ENCODE measurements at places on chromosomes 1 and 21.
A peak's percentile ranks its signal among the peaks of the same experiment; 100 is the strongest.

DNA sequence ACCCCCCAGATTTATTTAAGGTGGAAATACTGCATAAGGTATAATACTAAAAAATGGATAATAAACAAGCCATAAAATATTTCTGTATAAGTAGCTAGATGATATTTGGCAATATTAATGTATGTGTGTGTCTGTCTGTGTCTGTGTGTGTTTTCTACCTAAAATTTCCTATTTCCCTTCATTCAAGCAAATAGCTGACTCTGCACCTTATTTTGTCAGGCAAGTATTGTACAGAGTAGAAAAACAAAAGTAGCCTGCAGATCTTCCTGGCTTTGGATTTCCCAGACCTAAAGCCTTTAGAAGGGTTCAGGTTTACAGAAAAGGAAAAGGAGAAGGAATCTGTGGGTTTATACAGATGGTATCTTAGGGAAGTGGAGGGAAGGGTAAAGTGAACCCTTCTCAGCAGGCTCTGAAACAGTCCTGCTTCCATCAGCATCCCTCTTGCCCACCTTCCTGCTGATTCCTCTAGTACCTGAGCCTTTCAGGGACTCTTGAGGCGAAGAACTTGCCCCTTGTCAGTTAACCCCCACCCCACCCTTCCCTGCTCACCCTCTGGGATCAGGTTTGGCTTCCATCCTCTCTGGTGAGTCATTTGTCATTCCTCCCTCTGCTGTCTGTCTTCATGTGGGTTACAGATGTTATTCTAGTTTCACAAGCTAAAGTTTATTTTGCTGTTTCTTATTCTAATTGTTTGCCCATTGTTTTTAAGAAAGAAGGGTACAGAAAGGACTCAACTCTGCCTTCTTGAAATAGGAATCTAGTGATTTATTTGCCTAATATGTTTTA is 21.7 kb upstream of the RGS16 start:
- DNase-seq: no peak

- no peak for DNase-seq
Measured at GRCh38 chr1:170155055-170155454, 9.3 kb downstream of the NTMT2 start.

- DNase-seq: no peak
Measured at GRCh38 chr1:150233359-150234308, 2.3 kb downstream of the ANP32E start.

GRCh38 chr1:59368008-59368670 is 71.2 kb downstream of the FGGY start:
- no peak for DNase-seq

- DNase-seq: no peak
Measured at GRCh38 chr1:227905573-227906487, 41.9 kb downstream of the WNT9A start.

- DNase-seq: no peak
Measured at GRCh38 chr1:200487650-200488049, 77.8 kb upstream of the ZNF281 start.

- DNase-seq: no peak
Measured at GRCh38 chr1:175715742-175716141, 27.7 kb downstream of the TNR start.

GRCh38 chr1:211830055-211830327 is 572 bp downstream of the LPGAT1 start:
- DNase-seq: no peak

DNA sequence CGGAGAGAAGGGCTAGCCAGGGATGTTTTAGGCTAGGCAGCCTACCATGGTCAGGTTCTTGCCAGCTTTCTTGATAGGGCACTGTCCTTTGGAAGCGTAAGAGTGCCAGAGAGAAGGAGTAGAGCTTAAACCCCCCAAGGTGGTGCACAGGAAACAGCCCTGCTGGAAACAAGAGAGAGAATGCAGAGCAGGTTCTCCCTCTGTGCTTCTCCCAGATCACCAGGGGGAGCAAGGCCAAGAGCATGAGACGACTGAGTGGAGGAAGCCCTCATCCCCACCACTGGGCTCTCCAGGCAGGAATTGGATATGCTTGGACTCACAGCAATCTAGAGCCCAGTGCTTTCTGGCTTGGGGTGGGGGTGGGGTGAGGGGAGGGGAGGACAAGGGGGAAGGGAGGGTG is 49.8 kb downstream of the ATP2B4 start:
- DNase-seq: no peak

DNA sequence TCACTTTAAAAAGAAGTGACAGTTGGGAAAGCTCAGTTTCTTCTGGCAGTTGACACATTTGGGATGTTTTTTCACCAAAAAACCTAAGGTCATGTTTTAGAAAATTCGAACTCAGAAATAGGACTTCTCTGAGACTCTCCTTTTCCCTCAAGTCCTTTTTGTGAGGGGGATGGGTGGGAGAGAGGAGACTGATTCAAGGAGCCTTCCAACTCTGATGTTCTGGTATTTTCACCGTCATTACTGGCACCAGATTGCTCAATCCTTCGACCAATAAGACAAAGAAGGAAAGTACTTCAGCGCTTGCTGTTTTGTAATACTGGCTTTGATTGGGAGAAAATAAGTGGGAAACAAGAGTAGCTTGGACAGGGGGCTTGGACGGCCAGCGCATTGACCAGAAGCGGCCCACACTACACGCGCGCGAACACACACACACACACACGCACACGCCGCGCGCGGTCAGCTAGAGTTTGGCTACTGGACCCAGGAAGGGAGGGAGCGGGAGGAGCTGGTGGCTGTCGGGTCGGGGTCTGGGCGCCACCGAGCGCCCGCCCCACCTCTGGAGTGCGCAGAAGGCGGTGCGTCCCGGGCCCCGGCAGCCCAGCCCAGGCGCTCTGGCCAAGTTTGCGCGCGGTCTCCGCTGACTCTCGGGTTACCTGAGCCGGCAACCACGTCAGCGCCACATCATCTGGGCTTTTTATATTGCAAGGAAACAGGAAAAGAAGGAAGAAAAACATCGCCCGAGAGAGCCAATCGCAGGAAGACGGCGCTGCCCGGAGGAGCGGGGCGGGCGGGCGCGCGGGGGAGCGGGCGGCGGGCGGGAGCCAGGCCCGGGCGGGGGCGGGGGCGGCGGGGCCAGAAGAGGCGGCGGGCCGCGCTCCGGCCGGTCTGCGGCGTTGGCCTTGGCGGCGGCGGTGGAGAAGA is at the start of gene KCNK1:
Gene KCNK1 (plus strand): TSS at position 855 of the 921 bp plus-strand sequence. CDS start 66 bp downstream, at position 921.
- peak; percentile 58 for DNase-seq

GRCh38 chr1:9051379-9051778 is 18.1 kb downstream of the SLC2A5 start:
- no peak for DNase-seq

DNA sequence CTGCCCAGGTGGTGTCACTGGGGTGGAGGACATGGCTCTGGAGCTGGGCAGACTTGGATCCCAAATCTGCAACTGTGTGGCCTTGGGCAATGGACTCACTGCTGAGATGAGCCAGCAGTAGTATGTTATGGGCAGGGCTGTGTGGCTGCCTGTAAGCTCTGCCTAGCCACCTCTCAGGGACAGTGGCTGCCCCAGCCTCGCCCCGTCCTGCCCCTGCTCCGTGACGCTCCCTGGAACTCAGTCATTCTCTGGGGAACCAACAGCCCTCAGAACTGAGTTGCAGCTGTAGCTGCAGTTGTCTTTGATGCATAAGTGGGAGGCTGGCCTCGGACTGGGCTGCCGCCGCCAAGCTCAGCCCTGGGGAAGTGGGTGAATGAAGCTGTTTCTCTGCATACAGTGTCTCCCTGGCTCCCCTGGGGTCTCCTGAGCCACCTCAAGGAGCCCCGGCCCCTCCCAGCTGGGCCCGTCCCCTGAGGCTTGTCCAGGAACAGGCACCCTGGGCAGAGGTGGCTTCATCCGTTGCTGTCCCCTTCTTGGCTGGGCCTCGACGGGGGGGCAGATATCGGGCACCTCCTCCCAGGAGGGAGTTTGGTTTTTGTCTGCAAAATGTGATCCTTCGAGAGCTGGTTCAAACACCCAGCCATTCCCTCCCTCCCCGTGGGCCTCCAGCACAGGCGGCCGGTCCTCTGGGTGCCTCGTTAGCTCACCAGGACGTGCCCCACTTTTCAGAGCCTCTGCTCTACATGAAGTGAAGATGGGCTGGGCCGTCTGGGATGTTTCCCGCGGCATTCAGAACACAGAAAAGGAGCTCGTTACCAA is 26.2 kb upstream of the PLCH2 start:
- no peak for DNase-seq

GRCh38 chr1:37477946-37478345 is 3.6 kb downstream of the ZC3H12A start:
- no peak for DNase-seq

GRCh38 chr1:53526451-53527101 is 67.4 kb downstream of the DMRTB1 start:
- no peak for DNase-seq
